ENCODE measurements at places on chromosomes 7 and 10. TPM values are rescaled to one million over a fixed set of nuclear protein-coding genes. Genes with fewer than 3 reads are reported as not detected.

The SPACDR gene
- 0.73 TPM for total RNA-seq

The MYO3A gene
- 0.10 TPM for total RNA-seq

The DNA2 gene
- 7.5 TPM for total RNA-seq

The PNLIPRP2 gene
- not detected for total RNA-seq

The LRRD1 gene
- total RNA-seq, result 0.10 TPM

The RFC2 gene
- total RNA-seq, result 11.3 TPM

The SDK1 gene
- 0.31 TPM for total RNA-seq

The GPR15LG gene
- total RNA-seq, result not detected

The DPP6 gene
- not detected for total RNA-seq

The AKR1E2 gene
- total RNA-seq, result 19.3 TPM

The SNX10 gene
- total RNA-seq, result 70.1 TPM

The FAM24B gene
- 6.9 TPM for total RNA-seq

The CLRN3 gene
- total RNA-seq, result not detected

The SPDYE2B gene
- 0.21 TPM for total RNA-seq

The TMEM72 gene
- total RNA-seq, result not detected

The ANXA8 gene
- total RNA-seq, result 0.31 TPM

The NEURL1 gene
- total RNA-seq, result 4.8 TPM

The DNAAF5 gene
- 2.9 TPM for total RNA-seq

The TOMM7 gene
- 343 TPM for total RNA-seq

The TMEM26 gene
- total RNA-seq, result not detected

The GNAT3 gene
- not detected for total RNA-seq

The GCK gene
- 0.21 TPM for total RNA-seq

The ALOX5 gene
- 88.9 TPM for total RNA-seq

The RBP3 gene
- not detected for total RNA-seq

The FKBP6 gene
- not detected for total RNA-seq

The CCDC146 gene
- total RNA-seq, result 11.2 TPM

The CDK14 gene
- 11.1 TPM for total RNA-seq

The SH2B2 gene
- total RNA-seq, result 9.2 TPM

The TRA2A gene
- 101 TPM for total RNA-seq

The FAM25C gene
- total RNA-seq, result not detected

The IDI2 gene
- not detected for total RNA-seq

The CAV2 gene
- 4.1 TPM for total RNA-seq

The GNG11 gene
- total RNA-seq, result 22.8 TPM

The CROT gene
- 6.9 TPM for total RNA-seq

The TMEM176A gene
- total RNA-seq, result 2.1 TPM

The C10orf71 gene
- not detected for total RNA-seq

The EBF3 gene
- total RNA-seq, result not detected

The BRAT1 gene
- 7.7 TPM for total RNA-seq

The ZNF365 gene
- 1.5 TPM for total RNA-seq

The UNC5B gene
- total RNA-seq, result 0.10 TPM

The AGFG2 gene
- total RNA-seq, result 3.4 TPM

The UNCX gene
- not detected for total RNA-seq

The PCDH15 gene
- total RNA-seq, result under 0.01 TPM

The KCNH2 gene
- total RNA-seq, result 0.94 TPM

The FASTK gene
- total RNA-seq, result 33.6 TPM

The SLC18A3 gene
- 0.10 TPM for total RNA-seq

The PLCE1 gene
- not detected for total RNA-seq

The ASZ1 gene
- not detected for total RNA-seq

The SPDYE9 gene
- total RNA-seq, result not detected

The PAPSS2 gene
- 1.7 TPM for total RNA-seq

The SCART1 gene
- total RNA-seq, result 1.5 TPM

The TFEC gene
- 7.8 TPM for total RNA-seq

The AQP1 gene
- total RNA-seq, result 0.42 TPM

The ZNF655 gene
- total RNA-seq, result 122 TPM

The HOXA7 gene
- total RNA-seq, result 0.10 TPM

The LMBR1 gene
- 53.0 TPM for total RNA-seq

The EIF3B gene
- 119 TPM for total RNA-seq

The HABP2 gene
- not detected for total RNA-seq

All from mononuclear cell (primary cell).